Stimulated activated CD8-positive, alpha-beta memory T cell treated with anti-CD3 and anti-CD28 coated beads, Interleukin-2, amount 100 ng/mL, for 1 hour (primary cell): ENCODE measurements at places on chromosomes 5 and 9.

GRCh38 chr5:127358740-127359139 is 68.1 kb downstream of the MEGF10 start:
- no peak for DNase-seq

DNA sequence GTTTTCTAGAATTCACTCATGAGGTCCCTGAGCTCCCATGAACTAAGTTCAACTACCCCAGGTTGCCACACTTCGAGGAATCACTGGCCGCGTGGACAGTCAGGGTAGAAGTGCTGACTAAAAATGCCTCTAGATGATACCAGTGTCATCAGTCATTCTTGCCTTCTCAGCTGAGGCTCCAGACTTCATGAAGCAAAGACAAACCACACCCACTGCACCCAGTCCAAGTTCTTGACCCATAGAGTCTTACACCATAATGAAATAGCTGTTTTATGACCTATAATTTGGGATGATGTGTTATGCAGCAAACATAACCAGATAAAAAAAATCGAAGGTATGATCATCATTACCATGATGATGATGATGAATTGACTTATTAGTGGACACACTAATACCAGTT is 632.9 kb upstream of the TLE4 start:
- DNase-seq, result no peak

DNA sequence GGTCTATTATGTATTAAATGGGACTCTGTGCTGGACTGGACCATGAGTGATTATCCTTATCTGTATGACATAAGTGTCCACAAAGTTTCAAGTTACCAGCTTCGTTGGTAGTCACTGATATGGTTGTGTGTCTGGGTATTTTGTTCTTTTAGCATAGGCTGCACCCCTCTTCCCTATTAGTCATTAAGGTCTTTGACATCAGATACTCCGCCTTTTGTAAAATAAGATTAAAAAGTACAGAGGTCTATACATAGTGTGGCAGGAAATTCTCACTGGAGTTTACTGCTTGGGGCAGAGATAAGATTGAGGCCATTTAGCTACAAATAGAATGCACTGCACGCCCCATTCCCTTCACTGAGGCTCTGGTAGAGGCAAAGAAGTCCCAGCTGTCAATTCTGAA is 99.4 kb downstream of the TMEM215 start:
- DNase-seq, result no peak

- no peak for DNase-seq
Observed at GRCh38 chr9:82903503-82903902, 159.4 kb downstream of the RASEF start.
